Heart left ventricle (tissue), 16 donors: ENCODE measurements at places on chromosomes 5 and 9.

DNA sequence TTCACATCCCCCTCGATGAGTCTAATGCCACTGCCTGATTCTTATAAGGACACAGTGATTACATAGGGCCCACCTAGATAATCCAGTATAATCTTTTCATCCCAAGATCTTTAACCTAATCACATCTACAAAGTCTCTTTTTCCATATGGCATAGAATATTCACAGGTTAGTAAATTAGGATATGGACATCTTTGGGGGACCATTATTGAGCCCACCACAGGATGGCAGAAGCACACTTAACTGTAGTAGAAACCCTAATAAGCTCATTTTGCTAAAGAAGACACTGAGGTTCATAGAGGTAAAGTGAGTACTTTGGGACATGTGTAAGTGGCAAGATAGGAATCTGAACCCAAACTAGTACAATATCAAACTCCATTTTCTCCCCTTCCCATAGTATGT is 38.9 kb downstream of the ASTN2 start:
- DNase-seq, result no peak

- DNase-seq, result no peak
Observed at GRCh38 chr9:130316430-130316829, 50.9 kb downstream of the HMCN2 start.

- DNase-seq, result no peak
Observed at GRCh38 chr5:143181173-143181572, 222.3 kb downstream of the NR3C1 start.

DNA sequence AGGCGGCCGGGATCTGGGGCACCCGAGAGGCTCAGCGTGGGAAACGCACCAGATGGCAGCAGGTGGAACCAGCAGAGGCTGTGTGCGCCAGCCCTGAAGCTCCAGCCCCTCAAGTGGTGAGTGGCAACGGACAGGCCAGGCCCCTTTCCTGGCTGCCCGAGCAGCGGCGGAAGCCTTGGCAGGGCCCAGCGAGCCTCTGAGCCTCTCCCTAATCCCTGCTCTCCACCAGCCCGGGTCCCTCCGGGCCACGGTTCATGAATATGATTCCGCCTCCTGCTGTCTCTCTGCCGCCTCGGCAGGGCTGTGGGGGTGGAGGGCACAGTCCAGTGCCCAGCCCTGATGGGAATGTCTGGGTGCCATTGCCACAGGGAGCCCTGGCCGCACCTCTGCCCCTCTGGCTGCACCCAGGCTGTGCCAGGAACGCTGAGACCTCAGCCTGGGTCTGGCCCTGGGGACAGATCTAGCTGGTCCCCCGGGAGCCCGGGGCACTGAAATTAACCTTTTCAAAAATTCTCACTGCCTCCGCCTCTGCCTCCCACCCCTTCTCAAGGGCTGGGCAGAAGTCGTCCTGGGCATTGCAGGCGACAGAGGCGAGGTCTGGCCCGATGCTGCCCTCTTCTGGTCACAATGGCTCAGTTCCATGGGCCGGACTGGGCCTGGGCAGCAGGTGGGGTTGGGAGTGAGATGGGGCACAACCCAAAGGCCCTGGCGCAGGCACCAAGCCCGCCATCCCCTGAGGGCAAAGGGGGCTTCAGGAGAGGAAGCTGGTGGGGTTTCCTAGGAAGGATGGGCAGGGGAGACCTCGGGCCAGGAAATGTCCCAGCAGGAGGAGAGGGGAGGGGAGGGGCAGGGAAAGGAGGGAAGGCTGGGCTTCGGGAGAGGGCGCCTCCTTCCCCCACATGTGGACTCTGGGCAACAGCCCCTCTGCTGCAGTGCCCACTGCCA is 20.3 kb downstream of the CCDC187 start:
- peak; percentile 81 for DNase-seq

DNA sequence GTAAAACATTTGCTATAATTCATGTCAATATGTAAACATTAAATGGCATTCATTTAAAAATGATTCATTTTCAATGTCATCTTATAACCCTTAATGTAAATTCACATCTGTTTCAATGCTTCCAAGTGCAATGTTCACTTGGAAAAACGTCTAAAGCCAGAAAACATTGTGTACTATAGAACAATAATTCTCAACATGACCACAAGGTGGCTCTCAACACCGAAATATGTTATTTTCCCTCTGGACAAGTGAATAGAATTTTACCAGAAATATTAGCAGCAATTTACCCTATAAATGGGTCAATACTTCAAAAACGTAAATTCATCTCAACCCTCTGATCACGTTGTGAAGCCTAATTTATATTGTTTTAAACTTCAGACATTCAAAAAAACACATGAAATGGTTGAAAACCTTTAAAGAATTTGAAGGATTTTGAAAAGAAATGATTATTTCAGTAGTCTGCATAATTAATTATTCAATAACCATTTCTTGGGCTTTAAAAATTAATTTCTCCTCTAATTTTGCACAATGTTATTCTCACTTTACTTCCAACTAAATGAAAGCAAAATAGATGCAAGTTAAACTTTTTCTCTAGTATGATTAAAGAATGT is 11.0 kb downstream of the CDH10 start:
- no peak for DNase-seq

DNA sequence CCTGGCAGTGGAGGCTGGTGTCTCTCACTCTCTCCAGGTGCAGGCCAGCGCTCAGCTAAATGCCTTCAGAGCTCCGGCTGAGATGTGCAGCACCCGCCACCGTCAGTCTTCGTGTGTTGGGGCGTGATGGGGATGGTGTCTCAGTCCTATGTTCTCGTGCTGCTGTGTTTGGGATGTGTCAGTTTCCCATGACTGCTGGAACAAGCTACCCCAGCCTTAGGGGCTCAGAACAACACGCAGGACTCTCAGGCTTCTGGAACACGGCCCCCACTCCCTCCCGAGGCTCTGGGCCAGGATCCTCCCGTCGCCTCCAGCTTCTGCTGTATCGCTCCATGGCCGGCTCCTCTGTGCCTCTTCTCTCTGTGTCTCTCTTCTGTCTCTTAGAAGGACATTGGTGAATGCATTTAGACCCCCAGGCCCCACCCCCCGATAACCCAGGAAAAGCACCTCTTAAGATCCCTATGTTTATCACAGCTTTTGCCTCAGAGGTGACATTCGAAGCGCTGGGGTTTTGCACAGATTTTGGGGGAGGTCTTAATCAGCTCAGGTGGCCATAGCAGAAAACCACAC is 9.6 kb upstream of the CEP72 start:
- no peak for DNase-seq

DNA sequence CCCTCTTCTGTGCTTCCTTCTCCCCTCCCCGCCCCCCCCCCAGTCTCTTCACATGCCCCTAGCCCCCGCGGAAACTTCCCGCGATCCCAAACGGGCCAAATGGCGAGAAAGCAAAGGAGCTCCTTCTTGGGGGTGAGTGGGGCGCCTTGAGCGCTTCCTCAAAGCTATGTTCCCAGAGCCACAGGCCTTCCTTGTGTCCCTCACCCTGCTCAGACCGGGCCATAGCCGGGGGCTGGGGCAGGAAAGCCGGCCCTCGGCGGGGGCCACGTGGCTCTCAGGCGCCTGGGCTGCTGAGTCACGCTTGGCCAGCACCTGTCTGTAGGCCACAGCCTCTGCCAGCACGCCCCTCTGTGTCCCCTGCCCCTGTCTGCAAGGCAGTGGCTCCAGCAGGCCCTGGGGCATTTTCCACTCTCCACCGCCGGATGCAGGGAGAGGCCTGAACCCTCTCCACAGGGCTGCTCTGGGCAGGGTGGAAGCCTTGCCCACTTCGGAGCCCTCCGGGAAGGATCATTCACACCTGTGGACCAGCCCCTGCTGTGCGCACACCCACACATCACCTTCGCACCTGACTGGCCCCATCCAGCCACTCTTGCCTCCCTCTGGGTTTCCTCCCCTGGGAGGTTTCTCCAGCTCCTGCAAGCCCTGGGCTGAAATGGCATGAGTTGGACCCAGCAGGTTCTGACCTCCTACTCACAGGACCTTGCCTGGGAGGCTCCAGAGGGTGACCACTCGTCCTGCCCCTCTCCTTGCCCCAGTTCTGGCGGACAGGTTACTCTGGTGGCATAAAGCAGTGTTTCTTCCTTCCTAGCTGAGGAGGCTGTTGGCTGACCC is 1.2 kb upstream of the SQSTM1 start:
- peak; percentile 78 for DNase-seq

GRCh38 chr5:93967923-93968322 is 226.5 kb upstream of the POU5F2 start:
- no peak for DNase-seq

- DNase-seq, result peak; percentile 12
Observed at GRCh38 chr5:54390015-54390414, 65.5 kb upstream of the HSPB3 start.

DNA sequence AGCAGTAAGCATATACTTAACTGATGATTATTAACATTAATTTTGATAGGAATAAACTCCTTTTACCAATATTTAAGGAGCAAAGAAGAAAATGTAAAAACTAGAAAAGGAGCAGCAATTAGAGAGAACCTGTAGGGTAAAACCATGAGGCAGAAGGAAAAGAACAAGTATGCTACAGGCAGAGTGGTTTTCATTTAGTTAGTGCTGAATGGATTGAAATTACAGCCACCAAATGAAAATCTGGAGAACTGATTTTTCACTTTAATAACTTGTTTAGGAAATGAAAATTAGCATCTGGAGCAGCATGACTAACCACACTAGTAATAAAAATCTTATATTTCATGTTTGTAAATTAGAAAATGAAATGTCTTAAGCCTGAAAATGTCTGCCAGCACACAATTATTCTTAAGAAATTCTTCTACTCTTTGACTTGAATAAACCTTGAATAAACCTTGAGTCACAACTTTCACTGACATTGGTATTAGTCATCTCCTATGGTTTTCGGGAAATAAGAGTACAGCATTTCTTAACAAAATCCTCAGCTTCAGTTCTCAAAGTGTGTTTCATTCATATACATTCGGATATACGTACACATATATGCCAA is 1504.9 kb upstream of the C9orf72 start:
- DNase-seq, result no peak

- no peak for DNase-seq
Observed at GRCh38 chr9:87803623-87804345, 77.9 kb downstream of the CTSL start.

- DNase-seq, result no peak
Observed at GRCh38 chr5:61576556-61576955, 244.5 kb downstream of the ZSWIM6 start.

GRCh38 chr9:121284733-121285451 is 16.9 kb downstream of the GSN start:
- peak; percentile 28 for DNase-seq

DNA sequence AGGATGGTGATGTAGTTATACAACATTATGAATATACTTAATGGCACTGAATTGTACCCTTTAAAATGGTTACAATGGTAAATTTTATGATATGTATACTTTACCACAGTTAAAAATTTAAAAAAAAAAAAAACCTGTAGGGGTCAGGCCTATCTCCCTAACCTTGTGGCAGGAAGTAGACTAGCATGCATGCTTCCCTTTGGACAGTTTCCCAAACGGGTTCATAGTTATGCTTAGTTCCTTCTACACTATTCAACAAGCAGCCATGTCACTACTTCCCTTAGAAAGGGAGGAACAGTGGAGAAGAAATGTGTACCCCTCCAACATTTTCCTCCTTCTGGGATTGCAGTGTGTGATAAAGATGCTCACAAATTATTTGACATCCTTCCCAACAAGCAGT is 32.5 kb downstream of the IDNK start:
- DNase-seq, result no peak

GRCh38 chr5:133474851-133475590 is 137.3 kb downstream of the FSTL4 start:
- no peak for DNase-seq

DNA sequence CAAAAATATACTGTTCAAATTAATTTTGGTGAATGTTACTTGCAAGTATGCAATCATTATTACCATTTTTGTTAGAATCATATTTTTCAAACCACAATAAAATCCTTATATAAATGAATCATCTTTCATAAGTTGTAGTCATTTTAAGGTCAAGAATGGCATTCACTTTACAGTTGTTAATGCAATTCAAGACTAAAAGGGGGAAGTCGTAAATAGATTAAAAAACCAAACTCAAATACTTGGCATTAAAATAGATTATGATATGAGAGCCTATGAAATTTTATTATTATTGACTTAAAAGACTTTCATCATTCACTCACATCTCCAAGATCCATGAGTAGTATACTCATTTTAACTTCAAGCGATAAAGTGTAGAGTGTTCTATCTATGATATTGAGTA is 11.6 kb downstream of the CDH9 start:
- DNase-seq, result no peak
